ENCODE measurements at places on chromosomes 13 and 19.
A peak's percentile ranks its signal among the peaks of the same experiment; 100 is the strongest.

DNA sequence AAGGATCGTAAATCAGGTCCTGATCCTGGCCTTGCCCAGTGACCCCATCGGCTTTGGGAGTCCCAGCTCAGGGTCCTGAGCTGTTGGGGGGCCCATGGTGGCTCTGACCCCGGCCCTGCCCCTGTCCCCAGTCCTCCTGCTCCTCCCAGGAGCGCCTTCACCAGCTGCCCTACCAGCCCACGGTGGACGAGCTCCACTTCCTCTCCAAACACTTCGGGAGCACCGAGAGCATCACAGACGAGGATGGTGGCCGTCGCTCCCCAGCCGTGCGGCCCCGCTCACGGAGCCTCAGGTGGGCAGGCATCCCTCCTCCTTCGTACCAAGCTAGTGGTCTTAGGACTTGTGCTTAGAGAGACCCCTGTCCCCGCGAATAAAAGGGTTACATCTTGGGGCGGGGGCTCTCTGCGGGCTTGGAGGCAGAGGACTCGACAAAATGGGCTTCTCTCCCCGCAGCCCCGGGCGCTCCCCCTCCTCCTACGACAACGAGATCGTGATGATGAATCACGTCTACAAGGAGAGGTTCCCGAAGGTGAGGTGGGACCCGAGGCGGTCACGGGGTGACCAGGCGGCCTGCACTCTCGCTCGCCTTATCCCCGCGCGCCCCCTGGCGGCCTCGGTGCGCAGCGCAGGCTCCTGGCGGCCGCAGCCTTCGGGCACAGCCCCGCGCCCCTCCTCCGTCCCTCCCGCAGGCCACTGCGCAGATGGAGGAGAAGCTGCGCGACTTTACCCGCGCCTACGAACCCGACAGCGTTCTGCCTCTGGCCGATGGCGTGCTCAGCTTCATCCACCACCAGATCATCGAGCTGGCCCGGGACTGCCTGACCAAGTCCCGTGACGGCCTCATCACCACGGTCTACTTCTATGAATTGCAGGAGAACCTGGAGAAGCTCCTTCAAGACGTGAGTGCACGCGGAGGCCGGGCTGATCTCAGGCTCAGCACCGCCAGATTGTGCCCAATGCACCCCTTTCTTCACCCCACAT is 9.1 kb downstream of the MAST1 start:
- peak; percentile 75 for DNase-seq

- DNase-seq: no peak
Observed at GRCh38 chr13:99217461-99218110, 16.9 kb downstream of the UBAC2 start.

- no peak for DNase-seq
Observed at GRCh38 chr13:112131713-112132113, 64.8 kb downstream of the SOX1 start.

DNA sequence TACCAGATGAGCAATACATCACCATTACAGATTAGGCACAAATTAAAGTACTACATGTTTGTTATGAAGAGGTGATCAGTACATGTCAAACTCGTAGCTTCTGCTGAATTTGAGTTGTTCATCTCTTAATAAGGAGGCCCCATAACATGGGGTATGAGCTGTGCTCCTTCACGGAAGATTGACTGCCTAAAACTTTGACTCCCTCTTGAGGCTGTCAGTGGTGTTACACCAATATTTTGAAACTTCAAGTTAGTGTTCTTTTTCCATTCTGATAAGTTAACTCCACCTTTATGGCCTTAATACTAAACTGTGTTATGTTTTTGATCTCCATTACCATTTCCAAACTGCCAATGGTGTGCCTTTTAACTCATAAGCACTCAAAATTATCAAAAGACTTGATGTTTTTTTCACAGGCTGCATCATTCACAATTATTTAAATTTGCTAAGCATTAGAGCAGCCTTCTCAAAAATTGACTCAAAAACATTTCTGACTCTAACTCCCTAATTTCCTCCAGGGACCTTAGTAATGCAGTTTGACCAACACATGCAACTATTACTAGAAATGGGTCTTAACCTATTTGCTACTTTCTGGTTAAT is 1591.5 kb downstream of the PCDH9 start:
- no peak for DNase-seq

- DNase-seq: no peak
Observed at GRCh38 chr13:60645676-60646075, 248.7 kb downstream of the TDRD3 start.

DNA sequence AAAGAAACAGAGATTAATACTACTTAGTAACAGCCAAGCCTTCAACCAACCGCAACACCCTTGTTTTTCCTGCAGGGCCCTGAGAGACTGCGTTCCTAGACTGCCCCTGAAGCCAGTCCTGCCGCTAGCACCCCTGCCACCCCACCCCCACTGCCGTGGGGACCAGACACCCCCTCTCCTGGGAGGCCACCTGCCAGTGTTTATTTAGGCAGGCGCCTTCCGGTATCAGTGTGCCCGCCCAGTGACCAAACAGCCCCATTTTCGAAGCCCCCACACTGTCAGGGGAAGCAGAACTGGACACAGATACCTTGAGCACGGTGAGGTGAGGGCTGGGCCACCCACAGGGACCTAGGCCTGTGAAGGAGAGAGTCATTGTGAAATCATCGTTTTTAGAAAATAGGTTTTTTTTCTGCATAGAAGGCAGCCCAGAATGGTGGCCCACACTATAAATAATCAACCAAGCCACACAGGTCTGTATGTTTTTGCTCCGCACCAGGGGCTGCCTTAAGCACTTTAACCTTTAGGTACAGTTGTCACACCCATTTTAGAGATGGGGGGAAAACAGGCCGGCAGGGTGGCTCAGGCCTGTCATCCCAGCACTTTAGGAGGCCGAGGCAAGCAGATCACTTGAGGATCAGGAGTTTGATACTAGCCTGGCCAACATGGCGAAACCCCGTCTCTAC is 3.5 kb upstream of the TLE5 start:
- DNase-seq: no peak

DNA sequence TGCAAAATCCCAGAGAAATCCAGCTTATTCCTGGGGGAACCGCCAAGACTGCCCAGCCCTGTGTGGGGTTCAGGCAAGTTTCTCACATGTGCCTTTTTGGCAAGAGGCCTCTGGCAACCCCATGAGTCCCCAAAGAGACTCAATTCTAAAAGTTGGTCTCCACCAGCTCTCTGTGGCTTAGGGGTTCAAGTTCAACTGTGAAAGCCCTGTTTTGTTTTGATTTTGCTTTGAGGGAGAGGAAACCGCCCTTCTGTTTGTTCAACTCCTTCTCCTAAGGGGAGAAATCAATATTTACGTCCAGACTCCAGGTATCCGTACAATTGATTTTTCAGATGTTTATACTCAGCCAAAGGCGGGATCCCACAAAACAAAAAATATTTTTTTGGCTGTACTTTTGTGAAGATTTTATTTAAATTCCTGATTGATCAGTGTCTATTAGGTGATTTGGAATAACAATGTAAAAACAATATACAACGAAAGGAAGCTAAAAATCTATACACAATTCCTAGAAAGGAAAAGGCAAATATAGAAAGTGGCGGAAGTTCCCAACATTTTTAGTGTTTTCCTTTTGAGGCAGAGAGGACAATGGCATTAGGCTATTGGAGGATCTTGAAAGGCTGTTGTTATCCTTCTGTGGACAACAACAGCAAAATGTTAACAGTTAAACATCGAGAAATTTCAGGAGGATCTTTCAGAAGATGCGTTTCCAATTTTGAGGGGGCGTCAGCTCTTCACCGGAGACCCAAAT is 583 bp upstream of the LDLR start:
- no peak for DNase-seq

DNA sequence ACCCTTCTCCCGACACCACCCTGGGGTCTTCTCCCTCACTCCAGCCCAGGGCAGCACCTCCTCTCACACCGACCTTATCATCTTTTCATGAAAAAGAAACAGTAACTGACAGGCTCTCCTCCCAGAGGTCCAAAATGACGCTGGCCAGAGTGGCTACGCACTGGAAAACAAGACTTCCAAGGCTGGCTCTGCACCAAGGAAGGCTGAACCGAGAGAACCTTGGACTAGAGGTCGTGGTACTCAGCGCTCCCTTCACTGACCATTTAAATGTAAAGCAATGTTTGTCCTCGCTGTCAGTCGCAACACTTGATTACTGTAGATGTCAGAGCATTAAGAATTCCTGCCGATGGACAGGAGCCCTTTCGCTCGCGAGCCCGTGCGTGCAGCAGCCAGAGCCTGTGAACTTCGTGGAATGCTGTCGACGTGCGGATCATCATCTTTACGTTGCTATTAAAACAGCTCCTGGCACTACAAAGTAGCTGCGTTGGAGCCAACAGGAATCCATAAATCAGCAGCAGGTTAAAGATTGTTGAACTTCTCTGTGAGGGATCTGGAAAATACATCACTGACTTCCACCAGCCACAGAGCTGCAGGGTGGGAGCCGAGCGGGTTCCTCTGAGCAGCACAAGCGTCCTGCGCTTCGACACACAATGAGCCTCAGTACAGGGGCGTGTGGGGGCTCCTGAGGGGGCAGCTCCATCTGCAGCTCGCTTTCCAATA is 125.5 kb upstream of the MCF2L start:
- DNase-seq: no peak

DNA sequence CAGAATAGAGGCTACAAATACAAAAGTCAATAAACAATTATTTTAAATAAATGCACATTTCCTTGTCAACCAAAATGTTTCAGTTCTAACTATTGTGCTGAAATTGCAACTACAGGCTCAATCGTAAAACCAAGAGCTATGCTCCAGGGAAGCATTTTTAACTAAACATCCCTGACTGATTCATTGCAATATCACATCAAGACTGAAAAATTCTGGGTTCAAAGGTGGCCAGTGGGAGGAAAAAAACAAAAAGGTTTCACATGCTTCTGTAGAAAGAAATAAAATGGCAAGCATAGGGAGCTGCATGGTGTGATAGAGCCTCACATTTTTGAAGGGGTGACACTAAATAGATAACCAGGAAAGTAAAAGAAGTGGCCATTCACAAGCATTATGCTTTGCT is 862.8 kb downstream of the PCDH9 start:
- DNase-seq: no peak

GRCh38 chr19:29564574-29565005 is 38.8 kb downstream of the VSTM2B start:
- no peak for DNase-seq

- no peak for DNase-seq
Observed at GRCh38 chr13:79919091-79919490, 421.8 kb downstream of the SPRY2 start.

GRCh38 chr13:111493468-111493867 is 173.0 kb downstream of the TEX29 start:
- DNase-seq: no peak

- DNase-seq: no peak
Observed at GRCh38 chr13:110942248-110942981, 27.5 kb upstream of the ANKRD10 start.

DNA sequence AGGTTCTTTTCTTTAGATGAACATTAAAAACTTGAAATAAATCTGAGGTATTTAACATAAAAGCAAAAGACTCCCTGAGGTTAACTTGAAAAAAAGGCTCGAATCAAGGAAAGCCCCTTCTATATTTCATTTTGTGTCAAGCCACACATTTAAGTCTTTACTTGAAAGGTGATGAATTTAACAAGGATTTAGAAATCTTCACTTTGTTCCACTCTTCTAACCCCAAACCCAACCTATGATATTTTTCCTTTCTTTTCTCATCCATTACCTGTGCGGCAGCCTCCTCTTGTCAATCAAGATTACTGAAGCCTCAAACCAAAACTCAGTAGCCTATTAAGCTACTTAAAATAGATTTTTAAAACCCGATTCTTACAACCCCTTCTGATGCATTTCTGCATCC is 33.8 kb downstream of the MIPEP start:
- DNase-seq: no peak

DNA sequence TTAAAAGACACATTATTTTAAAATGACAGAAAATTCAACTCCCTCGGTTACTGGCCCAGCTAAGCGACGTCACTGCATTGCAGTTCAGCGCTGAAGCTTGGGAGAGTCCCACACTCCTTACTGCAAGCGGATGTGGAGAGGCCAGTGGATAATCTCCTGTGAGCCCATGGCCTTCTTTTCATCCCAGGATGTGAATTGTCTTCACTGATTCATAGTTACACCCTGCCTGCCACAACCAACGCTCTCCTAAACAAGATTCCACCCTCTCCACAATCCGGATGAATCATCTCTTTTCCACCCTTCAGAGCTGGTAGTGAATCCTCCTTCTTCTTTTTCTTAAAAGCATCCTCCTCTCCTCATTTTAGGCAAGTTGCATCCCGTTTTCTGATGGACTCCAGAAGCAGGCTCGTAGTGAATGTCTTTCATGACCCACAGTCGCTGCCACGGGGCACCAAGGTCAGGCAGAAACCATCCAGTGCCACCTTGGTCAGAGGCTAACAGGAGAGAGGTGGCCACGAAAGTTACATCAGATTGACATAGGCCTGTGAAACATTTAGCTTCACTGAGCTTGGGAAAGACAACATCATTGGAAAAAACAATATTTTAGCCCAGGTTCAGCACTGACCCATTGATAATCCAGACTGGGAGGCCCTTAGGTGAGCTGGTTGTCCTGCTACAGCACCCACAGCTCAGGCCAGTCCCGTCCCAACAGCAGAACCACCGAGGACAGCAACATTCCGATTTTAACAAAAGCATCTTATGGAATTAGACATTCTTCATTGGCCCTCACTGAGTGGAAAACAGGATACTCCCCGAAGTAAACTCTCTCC is 2.0 kb downstream of the GJB2 start:
- DNase-seq: no peak

DNA sequence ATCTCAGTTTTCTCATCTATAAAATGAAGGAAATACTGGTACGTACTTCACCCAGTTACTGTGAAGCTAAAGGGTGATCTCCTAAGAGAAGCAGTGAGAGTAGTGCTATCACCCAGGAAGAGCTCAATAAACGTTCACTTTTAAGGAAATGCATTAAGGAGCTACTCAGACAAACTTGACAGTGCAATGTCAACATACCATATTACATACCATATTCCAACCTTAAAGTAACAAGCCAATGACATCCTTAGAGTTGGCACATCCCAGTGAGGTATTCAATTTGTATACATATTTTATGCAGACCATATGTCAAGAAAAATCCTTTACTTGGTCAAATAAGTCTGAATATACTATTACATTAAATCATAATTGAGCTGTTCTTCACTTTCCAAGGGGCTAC is 7.0 kb downstream of the TBC1D4 start:
- DNase-seq: no peak
